Iris pigment epithelial cell (primary cell): ENCODE measurements at places on chromosomes 1 and 21.

DNA sequence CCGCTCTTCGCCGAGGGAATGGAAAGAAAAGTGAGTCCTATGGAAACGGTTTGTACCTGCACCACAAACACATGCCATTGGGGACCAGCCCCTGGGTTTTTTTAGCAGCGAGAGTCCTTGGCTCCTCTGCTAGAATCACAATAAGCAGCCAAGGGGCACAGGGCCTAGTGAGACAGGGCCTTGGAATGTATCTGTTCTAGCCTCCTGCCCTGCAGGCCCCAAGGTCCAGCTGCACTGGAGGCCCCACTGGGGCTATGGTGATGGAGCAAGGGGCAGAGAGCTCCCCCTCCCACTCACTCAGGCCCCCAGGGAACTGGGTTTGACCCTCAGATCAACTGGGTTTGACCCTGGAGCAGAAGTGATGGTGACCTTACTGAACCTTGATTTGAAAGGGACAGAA lies 14.4 kb downstream of the SHISA4 start:
- peak; percentile 47 for DNase-seq

DNA sequence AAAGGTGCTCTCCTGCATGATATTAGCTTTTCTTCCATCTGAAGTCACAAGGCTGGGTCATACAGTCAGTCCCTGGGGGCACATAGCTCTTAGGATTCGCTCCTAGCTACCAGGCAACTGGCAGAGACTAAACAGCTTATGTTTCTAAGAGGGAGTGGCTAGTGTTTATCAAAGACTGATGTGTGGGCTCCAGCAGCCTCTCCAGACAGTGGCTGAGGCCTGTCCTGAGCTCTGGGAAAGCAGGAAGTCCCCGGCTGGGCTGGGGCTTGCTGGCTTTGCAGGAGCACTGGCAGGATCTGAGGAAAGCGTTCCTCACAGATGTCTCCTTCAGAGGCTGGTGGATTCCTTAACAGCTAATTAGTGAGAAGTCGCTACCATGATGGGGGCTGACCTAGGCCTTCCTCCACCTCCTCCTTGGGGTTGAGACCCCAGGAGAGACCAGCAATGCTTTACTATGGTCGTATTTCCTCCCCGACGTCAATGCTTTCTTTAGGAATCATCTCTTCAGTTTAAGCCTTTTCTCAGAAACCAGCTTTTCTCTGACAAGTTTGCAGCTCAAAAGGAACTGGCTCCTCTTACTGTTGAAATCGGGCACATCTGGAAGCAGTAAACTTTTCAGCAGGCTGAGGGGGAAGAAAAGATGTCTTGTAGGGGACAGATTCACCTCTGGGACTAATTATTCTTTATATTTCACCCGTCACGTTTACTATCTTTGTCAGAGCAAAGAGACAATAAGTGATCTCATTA lies 33.5 kb upstream of the HHAT start:
- no peak for DNase-seq

DNA sequence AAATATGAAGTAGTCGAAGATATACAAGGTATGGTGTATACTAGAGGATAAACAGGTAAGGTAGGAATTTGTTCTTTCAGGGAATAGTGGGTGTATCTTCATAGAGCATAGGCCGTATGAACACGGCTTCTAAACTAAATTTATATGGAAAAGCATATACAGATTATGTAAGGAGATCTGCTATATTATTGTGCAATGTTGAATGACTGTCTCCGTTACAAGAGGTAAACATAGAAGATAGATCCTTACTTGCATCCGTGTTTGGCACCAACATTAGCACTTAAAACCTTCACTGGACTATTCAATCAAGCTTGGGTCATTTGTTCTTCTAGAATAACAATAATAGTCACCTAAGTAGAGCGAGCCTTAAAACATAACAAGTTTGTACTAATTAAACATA lies 45.9 kb downstream of the CLEC20A start:
- peak; percentile 72 for DNase-seq

DNA sequence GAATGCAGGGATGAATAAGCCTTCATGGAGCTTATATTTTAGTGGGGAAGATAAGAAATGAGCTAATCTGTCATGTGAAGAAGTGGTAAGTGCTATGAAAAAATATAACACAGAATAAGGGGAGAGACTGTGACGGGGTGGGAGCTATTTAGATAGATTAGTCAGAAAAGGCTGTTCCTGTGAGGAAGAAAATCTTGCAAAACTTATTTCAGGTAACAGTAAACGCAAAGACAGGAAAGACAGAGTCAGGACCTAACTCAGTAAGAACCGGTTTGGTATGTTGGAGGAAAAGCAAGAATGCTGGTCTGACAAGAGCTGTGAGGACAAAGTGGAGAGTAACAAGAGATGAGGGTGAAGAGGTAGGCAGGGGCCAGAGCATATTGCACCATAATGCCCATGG lies 22.0 kb downstream of the GNAI3 start:
- peak; percentile 67 for DNase-seq

- no peak for DNase-seq
Observed at GRCh38 chr1:175521249-175522040, 221.9 kb downstream of the TNR start.

DNA sequence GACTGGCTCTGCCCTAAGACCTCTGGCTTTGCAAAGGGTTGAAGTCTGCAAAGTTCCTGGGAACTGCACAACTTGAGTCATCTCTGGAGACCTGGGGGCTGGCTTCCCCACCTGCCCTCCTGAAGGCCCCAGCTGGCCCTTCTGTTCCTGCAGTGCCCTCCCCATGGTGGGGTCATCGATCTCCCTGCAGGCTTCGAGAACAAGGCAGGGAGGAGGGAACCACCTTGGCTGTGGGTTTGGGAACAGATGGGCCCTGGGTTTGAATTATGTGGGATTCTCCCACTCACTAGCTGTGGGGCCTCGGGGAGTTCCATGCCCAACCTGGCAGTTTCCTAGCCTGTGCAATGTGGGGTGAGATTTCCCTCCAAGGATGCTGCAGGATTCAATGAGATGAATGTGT lies 310.2 kb downstream of the PTPRU start:
- DNase-seq, result no peak

DNA sequence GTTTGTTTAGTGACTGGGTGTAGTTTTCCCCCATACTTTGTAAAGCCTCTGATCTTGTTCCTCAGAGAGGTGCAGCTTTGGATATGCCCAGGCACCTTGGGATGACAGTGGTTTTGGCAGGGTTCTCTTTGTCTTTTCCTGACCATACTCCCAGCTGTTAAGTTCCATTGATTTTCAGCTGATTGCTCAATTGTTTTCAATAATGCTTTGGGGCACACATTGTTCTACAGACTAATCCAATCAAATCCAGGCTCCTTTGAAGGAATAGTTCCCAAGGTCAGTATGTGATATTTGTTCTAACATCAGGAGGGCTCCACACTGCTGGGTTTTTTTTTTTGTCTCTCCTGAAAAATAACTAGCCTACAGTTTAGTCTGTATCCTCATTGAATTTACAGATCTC lies 24.8 kb downstream of the PPP2R5A start:
- no peak for DNase-seq

GRCh38 chr1:177354247-177354646 lies 183.5 kb downstream of the BRINP2 start:
- DNase-seq, result no peak

- no peak for DNase-seq
Observed at GRCh38 chr1:11485191-11485590, 6.2 kb downstream of the DISP3 start.

DNA sequence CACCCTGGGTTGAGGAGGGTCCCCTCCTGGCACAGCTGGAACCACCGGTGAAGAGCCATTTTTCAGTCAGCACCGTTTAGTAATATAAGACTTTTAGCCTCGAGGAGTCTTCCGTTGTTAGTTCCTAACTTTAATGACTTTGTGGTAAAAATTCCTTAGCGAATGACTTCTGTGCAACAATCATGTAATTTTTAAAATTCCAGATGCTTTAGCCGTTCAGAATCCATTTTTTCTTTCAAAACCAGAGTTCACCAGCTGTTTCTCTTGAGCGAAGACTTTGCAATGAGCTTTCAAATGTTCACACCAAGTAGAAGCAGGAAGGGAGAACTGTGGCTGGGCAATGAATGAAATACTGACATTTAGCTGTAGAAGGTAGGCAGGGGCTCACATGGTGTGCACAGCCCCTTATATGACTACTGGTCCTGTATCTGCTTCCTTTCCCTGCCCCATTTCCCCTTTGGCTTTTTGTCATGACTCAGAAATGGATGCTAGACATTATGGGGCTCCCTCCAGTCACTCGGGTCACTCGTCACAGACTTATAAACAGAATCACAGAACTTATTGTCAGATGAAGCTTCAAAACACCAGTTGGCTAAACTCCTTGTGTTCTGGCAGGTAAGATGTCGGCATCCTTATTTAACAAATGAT lies 4.1 kb downstream of the DISC1 start:
- DNase-seq, result no peak

- DNase-seq, result no peak
Observed at GRCh38 chr1:183081402-183082120, 58.3 kb downstream of the LAMC1 start.

GRCh38 chr1:155137154-155137949 lies 1.7 kb downstream of the SLC50A1 start:
- DNase-seq, result no peak

- peak; percentile 10 for DNase-seq
Observed at GRCh38 chr1:7721940-7722669, 49.0 kb upstream of the VAMP3 start.

- DNase-seq, result no peak
Observed at GRCh38 chr1:25467193-25467592, 36.5 kb downstream of the MACO1 start.

GRCh38 chr1:203227371-203228083 lies 1.9 kb downstream of the CHIT1 start:
- DNase-seq, result no peak

- DNase-seq, result no peak
Observed at GRCh38 chr1:229159668-229160544, 111.0 kb upstream of the RAB4A start.

DNA sequence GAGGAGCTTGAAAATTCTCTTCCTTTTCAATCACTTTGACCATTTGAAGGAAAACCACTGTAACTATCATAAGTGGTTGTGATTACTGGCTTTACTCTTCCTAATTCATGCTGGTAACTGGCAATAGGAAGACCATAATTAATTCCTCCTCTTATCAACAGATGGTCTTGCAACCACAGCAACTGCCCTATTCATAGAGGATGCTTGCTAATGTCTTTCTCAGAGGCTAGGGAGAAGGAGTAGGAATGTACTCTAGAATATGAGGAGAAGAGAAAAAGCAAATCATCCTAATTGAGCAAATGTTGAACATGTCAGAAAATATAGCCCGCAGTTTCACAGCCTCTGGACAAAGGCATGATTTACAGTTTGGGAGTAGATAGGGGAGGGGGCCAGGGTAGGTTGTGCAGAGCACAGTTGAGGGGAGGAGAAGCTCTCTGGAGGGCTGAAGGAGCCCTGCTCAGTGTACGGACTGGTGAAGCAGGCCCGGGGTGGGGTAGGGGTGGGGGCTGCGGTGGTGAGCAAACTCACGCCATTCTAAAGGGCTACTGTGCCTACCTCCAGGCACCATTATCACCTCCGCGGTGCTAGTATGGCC lies 192.9 kb downstream of the PCP4 start:
- DNase-seq, result no peak

DNA sequence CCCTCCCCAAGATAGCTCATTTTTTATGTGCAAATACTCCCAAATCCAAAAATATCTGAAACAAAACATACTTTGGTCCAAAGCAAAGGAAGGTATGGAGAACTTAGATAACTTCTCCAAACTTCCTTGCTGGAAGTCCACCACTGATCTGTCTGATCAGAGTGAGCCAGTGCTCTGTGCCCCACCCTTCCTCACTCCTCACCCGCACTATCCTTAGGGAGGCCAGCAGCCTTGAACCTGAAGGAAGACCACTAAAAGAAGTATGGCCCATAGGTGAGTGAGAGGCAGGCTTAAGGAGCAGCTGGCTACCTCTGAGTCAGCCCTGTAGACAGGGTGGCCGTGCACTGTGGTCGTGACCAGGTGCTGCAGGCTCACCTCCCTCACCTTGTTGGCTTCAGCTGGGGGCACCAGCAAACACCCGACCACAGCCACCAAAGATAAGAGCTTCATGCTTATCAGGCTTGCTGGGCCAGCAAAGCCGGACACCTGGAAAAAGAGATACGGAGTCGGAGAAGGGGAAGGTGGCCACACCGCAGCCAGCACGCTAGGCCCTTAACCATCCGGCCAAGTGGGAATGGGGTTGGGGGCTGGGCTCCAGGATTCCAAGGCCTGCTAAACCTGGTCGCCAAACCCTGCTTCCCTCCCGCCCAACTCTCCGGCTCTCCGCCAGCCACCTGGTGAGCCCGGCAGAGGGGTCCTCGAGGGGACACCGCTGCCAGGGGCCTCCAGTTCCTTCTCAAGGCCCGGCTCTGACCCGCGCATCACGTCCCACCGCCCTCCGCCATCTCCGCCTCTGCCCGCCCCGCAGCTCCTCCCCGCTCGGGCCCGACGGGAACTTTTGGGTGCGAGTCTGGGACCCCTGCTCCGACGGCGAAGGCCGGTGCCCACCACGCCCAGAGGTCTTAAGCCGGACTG lies 543 bp downstream of the TMEM9 start:
- DNase-seq, result no peak

DNA sequence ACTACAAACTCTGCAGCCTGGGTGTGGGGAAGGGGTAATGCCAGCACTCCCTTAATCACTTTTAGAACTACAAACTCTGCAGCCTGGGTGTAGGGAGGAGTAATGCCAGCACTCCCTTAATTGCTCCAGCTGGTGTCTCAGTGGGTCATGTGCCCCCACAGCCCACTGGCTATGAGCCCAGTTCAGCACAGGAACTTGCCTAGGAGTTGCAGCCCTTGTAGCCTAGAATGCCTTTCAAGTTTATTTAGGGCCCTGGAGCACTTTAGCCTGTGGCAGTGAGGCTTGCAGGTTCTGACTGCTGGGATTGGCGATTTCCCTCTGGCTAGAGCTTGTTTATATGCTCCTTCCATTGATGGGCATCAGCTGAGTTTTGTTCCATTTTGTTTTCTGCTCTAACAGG lies 17.1 kb downstream of the VN1R5 start:
- DNase-seq, result no peak

GRCh38 chr1:152047413-152047729 lies 10.6 kb upstream of the S100A11 start:
- DNase-seq, result no peak

GRCh38 chr1:30418939-30419720 lies 304.3 kb downstream of the MATN1 start:
- DNase-seq, result no peak

GRCh38 chr1:156754219-156754618 lies 2.7 kb upstream of the HDGF start:
- no peak for DNase-seq

DNA sequence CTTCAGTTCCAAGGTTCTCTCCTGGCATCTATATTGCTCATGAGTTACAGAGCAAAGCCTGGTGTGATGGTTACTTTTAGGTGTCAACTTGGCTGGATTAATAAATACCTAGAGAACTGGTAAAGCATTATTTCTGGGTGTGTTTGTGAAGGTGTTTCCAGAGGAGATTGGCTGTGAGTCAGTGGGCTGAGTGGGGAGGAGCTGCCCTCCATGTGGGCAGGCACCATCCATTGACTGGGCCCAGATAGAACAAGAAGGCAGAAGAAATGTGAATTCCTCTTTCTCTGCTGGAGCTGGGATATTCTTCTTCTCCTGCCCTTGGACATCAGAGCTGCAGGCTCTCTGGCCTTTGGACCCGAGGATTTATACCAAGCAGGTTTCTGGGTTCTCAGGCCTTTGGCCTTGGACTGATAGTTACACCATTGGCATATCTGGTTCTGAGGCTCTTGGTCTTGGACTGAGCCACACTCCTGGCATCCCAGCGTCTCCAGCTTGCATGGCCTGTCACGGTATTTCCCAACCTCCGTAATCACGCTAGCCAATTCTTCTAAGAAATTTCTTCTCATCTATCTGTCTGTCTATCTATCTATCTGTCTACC lies 44.5 kb downstream of the B3GALT5 start:
- DNase-seq, result no peak

- no peak for DNase-seq
Observed at GRCh38 chr1:106600626-106601025, 455.8 kb upstream of the PRMT6 start.

- no peak for DNase-seq
Observed at GRCh38 chr1:177969825-177970371, at the start of gene SEC16B. Gene SEC16B, minus strand, starts transcription at chr1:177970058. Its CDS starts 2,077 bp downstream, at chr1:177967981.
